ENCODE measurements at places on chromosomes 4 and X. TPM values are rescaled to one million over a fixed set of nuclear protein-coding genes. Genes with fewer than 3 reads are reported as not detected.

HERC6 gene
- 3.7 TPM for total RNA-seq

PAGE1 gene
- not detected for total RNA-seq

CLGN gene
- total RNA-seq, result 4.2 TPM

NCAPG gene
- 25.6 TPM for total RNA-seq

MECP2 gene
- 17.2 TPM for total RNA-seq

CXorf38 gene
- 10.4 TPM for total RNA-seq

ZNF732 gene
- not detected for total RNA-seq

SULT1B1 gene
- 0.05 TPM for total RNA-seq

KIAA1210 gene
- not detected for total RNA-seq

PDGFRA gene
- 0.51 TPM for total RNA-seq

PWWP3B gene
- total RNA-seq, result not detected

FGA gene
- total RNA-seq, result 10.1 TPM

WAS gene
- total RNA-seq, result 0.21 TPM

CLNK gene
- not detected for total RNA-seq

VCX3B gene
- not detected for total RNA-seq

SPANXA1 gene
- total RNA-seq, result 0.18 TPM

DUX4 gene
- total RNA-seq, result not detected

GUCY1A1 gene
- not detected for total RNA-seq

RRH gene
- total RNA-seq, result not detected

FGFR3 gene
- total RNA-seq, result 2.2 TPM

ZRSR2 gene
- total RNA-seq, result 9.7 TPM

GPC4 gene
- not detected for total RNA-seq

SSX2 gene
- total RNA-seq, result not detected

ETNPPL gene
- total RNA-seq, result not detected

CT45A5 gene
- not detected for total RNA-seq

ABCG2 gene
- total RNA-seq, result 18.3 TPM

PRSS12 gene
- total RNA-seq, result 0.24 TPM

CT45A2 gene
- not detected for total RNA-seq

SSX2B gene
- not detected for total RNA-seq

MTMR1 gene
- 15.9 TPM for total RNA-seq

TIGD4 gene
- 0.27 TPM for total RNA-seq

OTUD6A gene
- not detected for total RNA-seq

FSTL5 gene
- total RNA-seq, result 0.05 TPM

NRK gene
- total RNA-seq, result not detected

CYTL1 gene
- not detected for total RNA-seq

ASB12 gene
- total RNA-seq, result not detected

MTHFD2L gene
- 8.4 TPM for total RNA-seq

CXorf49 gene
- total RNA-seq, result not detected

GPR34 gene
- total RNA-seq, result 0.05 TPM

PF4V1 gene
- not detected for total RNA-seq

LRCH2 gene
- not detected for total RNA-seq

FAM114A1 gene
- 34.2 TPM for total RNA-seq

BRCC3 gene
- total RNA-seq, result 24.5 TPM

ASB5 gene
- 0.02 TPM for total RNA-seq

SRD5A3 gene
- total RNA-seq, result 11.3 TPM

EREG gene
- total RNA-seq, result 37.9 TPM

HELT gene
- total RNA-seq, result not detected

MED12 gene
- 13.9 TPM for total RNA-seq

ZNF711 gene
- 0.78 TPM for total RNA-seq

MAGEA2 gene
- 0.13 TPM for total RNA-seq

SPIN2A gene
- total RNA-seq, result 0.13 TPM

TLR1 gene
- 0.56 TPM for total RNA-seq
